B cell (primary cell): ENCODE measurements at places on chromosomes 13 and 19. TPM values are rescaled to one million over a fixed set of nuclear protein-coding genes. Genes with fewer than 3 reads are reported as not detected.

The ALOX5AP gene
- 72.3 and 87.5 TPM in 2 replicates for total RNA-seq

The TLE6 gene
- 0.61 and 1.5 TPM in 2 replicates for total RNA-seq

The CNN1 gene
- not detected in 2 replicates for total RNA-seq

The FGF14 gene
- total RNA-seq = not detected in 2 replicates

The ATP8A2 gene
- 0.36 TPM in 1 of 2 replicates, not detected in the other for total RNA-seq

The CALR3 gene
- 0.44 TPM in 1 of 2 replicates, not detected in the other for total RNA-seq

The NCR1 gene
- total RNA-seq = not detected in 2 replicates

DNA sequence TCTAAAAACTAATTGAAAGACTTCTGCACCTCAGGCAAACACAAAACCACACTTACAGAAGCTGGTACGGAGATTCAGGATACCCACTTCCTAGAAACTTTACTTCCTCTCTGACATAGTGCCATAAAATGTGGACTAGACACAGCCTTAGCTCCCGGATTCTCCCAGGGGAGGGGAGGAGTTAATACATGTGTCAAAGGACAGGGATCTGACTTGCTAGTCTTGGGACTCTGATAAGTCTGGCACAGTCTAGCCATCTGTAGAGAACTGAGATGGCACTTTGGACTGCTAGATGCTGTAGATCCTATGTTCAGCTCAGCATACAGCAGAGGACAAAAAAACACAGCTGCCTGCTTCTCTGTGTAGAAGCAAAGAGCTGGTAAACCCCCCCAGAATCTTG lies 769.8 kb upstream of the MIR17HG start:
- no peaks in the 10 kb centered on the region for H3K36me3 ChIP-seq
- no peak overlapping the region for H3K4me3 ChIP-seq
- no peak for DNase-seq
- H3K27ac ChIP-seq = no peak overlapping the region

GRCh38 chr19:3193256-3194105 lies 7.8 kb downstream of the NCLN start:
- H3K27me3 ChIP-seq = no peaks in the 10 kb centered on the region
- no peaks in the 10 kb centered on the region for H3K36me3 ChIP-seq
- H3K4me1 ChIP-seq = peaks cover 19% of the 10 kb centered on the region
- no peak overlapping the region for H3K27ac ChIP-seq
- H3K4me3 ChIP-seq = no peak overlapping the region

- no peak for DNase-seq
- H3K27me3 ChIP-seq = no peaks in the 10 kb centered on the region
- H3K4me1 ChIP-seq = no peaks in the 10 kb centered on the region
Measured at GRCh38 chr19:33862981-33863380, 66.3 kb downstream of the KCTD15 start.

DNA sequence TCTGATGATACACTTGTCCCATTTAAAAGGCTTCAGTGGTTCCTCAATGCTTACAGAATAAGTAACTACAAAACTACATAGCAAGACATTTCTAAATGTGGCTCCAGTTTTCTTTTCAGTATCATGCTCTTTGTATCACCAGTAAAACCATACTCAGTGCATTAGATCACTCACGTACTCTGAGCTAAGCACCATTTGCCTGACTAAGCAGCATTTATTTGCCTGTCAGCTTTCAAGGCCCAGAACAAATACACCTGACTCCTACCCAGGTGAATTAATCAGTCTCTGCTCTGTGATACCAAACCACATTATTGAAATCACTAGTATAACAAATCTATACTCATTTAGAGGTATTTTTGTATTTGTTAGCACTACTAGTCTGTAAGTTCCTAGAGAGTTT lies 47.4 kb upstream of the PCDH20 start:
- no peak overlapping the region for H3K27ac ChIP-seq
- no peaks in the 10 kb centered on the region for H3K36me3 ChIP-seq
- DNase-seq = no peak
- no peak overlapping the region for H3K4me3 ChIP-seq
- no peaks in the 10 kb centered on the region for H3K27me3 ChIP-seq

- DNase-seq = no peak
- H3K36me3 ChIP-seq = no peaks in the 10 kb centered on the region
- no peak overlapping the region for H3K4me3 ChIP-seq
- H3K4me1 ChIP-seq = no peaks in the 10 kb centered on the region
Measured at GRCh38 chr13:85798556-85798955, 663 bp downstream of the SLITRK6 start.

DNA sequence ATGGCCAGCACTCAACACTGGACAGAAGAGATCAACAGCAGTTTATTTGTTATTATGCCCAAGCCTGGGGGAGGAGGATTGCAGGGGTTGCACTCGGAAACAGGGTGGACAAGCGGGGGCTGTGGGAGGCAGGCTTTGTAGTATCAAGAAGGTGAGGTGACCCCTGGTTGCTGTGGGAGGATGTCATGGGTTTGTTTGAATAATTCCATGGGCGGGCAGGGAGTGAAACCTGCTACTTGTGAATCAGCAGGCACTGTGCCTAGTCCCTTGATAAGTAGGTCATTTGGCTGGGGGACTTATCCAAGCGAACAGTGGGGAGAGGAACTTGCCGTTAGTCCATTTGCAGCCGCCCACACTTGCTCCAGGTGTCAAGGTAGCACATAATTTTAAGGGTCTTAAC lies 84.4 kb upstream of the KCTD15 start:
- no peak for DNase-seq
- no peaks in the 10 kb centered on the region for H3K4me1 ChIP-seq
- no peak overlapping the region for H3K27ac ChIP-seq
- H3K27me3 ChIP-seq = peaks cover 4% of the 10 kb centered on the region
- no peaks in the 10 kb centered on the region for H3K36me3 ChIP-seq

- no peak for DNase-seq
- no peak overlapping the region for H3K27ac ChIP-seq
- no peak overlapping the region for H3K4me3 ChIP-seq
Measured at GRCh38 chr13:113589961-113590339, 5.4 kb downstream of the TFDP1 start.

- no peak for DNase-seq
- H3K27ac ChIP-seq = no peak overlapping the region
- H3K4me1 ChIP-seq = peaks cover 10% of the 10 kb centered on the region
- no peak overlapping the region for H3K4me3 ChIP-seq
- H3K27me3 ChIP-seq = no peaks in the 10 kb centered on the region
- H3K36me3 ChIP-seq = no peaks in the 10 kb centered on the region
Measured at GRCh38 chr19:49933643-49934042, 4.3 kb upstream of the NUP62 start.

DNA sequence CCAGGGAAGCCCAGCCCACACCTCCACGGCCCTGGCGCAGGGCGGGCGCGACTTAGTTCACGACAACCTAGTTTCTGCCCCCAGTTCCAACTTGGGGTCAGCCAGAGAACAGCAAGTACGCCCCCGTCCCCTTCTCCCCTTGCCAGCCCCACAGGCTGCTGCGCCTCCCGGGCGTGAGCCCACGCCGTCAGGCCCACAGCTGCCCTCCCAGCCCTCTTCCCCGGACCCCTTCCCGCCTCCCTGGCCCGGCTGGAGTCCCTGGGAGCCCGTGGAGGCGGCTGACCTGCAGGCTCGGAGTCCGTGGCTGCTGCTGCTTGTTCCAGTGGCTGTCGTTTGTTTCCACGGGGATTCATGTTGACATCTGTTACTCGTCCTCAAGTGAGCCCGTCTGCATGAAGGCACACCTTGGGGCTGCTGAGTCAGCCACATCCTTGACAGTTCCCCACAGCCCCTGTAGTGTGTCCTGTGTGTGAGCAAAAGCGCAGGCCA lies 86.0 kb downstream of the ATP11A start:
- H3K4me1 ChIP-seq = no peaks in the 10 kb centered on the region
- no peaks in the 10 kb centered on the region for H3K27me3 ChIP-seq
- H3K27ac ChIP-seq = no peak overlapping the region

GRCh38 chr19:15365264-15365663 lies 14.3 kb downstream of the AKAP8 start:
- no peak overlapping the region for H3K27ac ChIP-seq
- no peak for DNase-seq
- H3K27me3 ChIP-seq = no peaks in the 10 kb centered on the region
- H3K36me3 ChIP-seq = peaks cover 72% of the 10 kb centered on the region
- no peak overlapping the region for H3K4me3 ChIP-seq

DNA sequence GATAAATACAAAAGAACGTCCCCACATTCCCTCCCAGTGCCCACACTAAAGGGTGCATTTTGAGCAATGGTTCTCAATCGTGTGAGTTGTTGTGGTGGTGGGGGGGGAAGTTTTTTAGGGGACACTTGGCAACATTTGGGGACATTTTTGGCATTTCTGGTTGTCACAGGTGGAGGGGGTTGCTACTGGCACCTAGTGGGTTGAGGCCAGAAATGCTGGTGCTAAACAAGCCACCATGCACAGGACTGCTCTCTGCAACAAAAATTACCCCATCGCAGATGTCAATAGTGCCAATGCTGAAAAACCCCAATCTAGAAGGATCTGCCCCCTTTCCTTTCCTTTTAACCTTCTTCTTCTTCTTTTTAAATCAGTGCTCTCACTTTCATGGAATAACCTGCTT lies 453.3 kb downstream of the TSHZ3 start:
- no peak overlapping the region for H3K4me3 ChIP-seq
- no peak for DNase-seq
- H3K4me1 ChIP-seq = no peaks in the 10 kb centered on the region

- H3K36me3 ChIP-seq = no peaks in the 10 kb centered on the region
- H3K4me3 ChIP-seq = no peak overlapping the region
- no peaks in the 10 kb centered on the region for H3K4me1 ChIP-seq
- no peak overlapping the region for H3K27ac ChIP-seq
- H3K27me3 ChIP-seq = no peaks in the 10 kb centered on the region
Measured at GRCh38 chr19:9981406-9982260, 28.7 kb downstream of the COL5A3 start.

DNA sequence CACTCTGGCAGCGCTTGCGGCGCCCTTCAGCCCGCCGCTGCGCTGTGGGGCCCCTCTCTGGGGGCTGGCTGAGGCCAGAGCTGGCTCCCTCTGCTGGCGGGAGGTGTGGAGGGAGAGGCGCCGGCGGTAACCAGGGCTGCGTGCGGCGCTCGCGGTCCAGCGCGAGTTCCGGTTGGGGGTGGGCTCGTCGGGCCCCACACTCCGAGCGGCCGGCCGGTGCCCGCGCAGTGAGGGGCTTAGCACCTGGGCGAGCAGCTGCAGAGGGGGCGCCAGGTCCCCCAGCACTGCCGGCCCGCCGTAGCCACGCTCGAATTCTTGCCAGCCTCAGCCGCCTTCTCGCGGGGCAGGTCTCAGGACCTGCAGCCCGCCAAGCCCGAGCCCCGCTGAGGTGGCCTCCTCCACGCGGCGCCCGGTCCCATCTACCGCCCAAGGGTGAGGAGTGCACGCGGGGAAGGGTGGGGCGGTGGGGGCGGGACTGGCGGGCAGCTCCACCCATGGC lies 879.0 kb upstream of the SLITRK5 start:
- no peaks in the 10 kb centered on the region for H3K4me1 ChIP-seq
- H3K36me3 ChIP-seq = no peaks in the 10 kb centered on the region
- H3K27ac ChIP-seq = no peak overlapping the region
- H3K27me3 ChIP-seq = no peaks in the 10 kb centered on the region
- no peak for DNase-seq

DNA sequence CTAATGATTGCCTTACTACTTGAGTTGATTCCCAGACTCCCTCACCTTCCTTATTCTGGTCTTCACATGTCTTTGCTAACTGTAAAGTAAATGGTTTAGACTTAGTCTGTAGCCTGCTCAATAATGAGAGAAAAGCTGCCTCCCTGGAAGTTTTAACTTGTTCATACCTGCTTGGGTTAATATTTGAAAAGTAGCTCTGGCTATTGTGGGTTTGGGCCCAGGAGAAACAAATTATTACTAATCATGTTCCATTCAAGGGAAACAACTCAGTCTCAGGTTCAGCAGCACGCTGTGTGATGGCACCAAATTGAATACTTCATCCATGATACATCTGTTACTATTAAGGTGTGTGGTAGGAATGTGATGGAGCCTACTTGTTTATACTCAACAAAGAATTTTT lies 75.0 kb downstream of the ZMYM2 start:
- H3K36me3 ChIP-seq = peaks cover 58% of the 10 kb centered on the region
- H3K4me3 ChIP-seq = no peak overlapping the region
- no peak overlapping the region for H3K27ac ChIP-seq
- DNase-seq = no peak
- no peaks in the 10 kb centered on the region for H3K27me3 ChIP-seq

- no peak for DNase-seq
- H3K36me3 ChIP-seq = no peaks in the 10 kb centered on the region
- no peaks in the 10 kb centered on the region for H3K27me3 ChIP-seq
- no peak overlapping the region for H3K4me3 ChIP-seq
- H3K27ac ChIP-seq = no peak overlapping the region
Measured at GRCh38 chr19:44548736-44549135, 19.3 kb upstream of the CEACAM20 start.

DNA sequence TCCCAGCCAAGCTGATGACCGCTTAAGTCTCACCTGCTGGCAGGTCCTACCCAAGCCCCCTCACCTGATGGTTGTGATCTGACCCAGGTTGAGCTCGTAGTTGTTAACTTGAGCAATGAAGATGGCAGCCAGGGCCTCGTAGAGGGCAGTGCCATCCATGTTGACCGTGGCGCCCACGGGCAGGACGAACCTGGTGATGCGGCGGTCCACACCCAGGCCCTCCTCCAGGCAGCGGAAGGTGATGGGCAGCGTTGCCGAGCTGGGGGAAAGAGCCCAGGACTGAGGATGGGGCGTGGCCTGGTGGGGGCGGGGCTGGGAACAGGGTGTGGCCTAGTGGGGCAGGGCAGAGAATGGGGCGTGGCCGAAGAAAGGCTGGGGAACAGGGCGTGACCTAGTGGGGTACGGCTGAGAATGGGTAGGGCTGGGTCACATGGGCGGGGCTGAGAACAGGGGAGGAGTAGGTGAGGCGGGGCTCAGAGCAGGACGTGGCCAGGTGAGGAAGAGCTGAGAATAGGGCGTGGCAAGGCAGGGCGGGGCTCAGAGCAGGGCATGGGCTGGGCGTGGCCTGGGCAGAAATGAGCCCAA lies 12.9 kb downstream of the OR7C2 start:
- no peak overlapping the region for H3K4me3 ChIP-seq
- DNase-seq = no peak
- H3K36me3 ChIP-seq = no peaks in the 10 kb centered on the region
- no peaks in the 10 kb centered on the region for H3K4me1 ChIP-seq

DNA sequence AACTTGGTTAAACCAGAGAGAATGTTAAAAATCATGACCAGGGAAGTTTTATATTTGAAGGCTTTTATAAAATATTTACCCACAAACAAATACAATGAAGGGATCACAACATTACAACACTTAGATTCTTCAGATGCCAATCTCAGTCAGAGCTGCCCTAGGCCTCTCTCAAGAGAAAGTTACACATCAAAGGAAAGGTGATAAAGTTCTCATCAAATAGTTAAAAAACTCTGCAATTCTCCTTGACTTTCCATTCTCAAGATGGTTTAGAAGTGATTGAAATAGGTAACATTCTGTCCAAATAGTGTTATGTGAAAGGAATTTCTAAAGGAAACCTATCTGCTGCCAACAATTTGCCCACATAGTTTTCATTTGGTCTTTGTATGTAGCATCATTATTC lies 1115.2 kb upstream of the MIR17HG start:
- no peak overlapping the region for H3K4me3 ChIP-seq
- no peaks in the 10 kb centered on the region for H3K4me1 ChIP-seq
- no peaks in the 10 kb centered on the region for H3K27me3 ChIP-seq
- DNase-seq = no peak
- H3K36me3 ChIP-seq = no peaks in the 10 kb centered on the region
- no peak overlapping the region for H3K27ac ChIP-seq
